ENCODE measurements at places on chromosomes 5 and 9. TPM values are rescaled to one million over a fixed set of nuclear protein-coding genes. Genes with fewer than 3 reads are reported as not detected.

The SLC36A2 gene
- total RNA-seq, result 0.28 TPM

The ST8SIA4 gene
- total RNA-seq, result 5.2 TPM

The IL33 gene
- 12.1 TPM for total RNA-seq

The FAM114A2 gene
- 36.9 TPM for total RNA-seq

The CTNND2 gene
- total RNA-seq, result 1.1 TPM

The LHX6 gene
- 2.8 TPM for total RNA-seq

The C7 gene
- 105 TPM for total RNA-seq

DNA sequence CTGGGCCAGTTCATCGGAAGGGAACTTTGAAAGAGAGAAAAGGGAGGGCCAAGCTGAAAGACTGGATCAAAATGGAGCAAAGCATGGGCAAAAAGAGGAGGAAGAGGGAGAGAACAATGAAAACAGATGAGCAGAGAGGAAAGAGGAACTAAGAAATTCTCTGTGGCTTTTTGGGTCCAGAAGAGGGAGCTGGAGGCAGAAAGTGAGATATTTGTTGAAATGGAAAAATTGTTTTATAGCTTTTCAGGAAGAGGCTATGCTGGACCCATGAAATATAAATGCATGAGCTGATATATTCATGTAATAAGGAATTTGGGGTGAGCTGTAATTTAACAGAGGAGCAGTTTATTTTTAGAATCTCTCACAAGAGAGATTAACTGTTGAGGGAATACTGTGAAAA is 457.3 kb downstream of the DMAC1 start:
- no peak overlapping the region for H3K27ac ChIP-seq
- H3K27me3 ChIP-seq, result no peaks in the 10 kb centered on the region
- DNase-seq, result no peak
- H3K36me3 ChIP-seq, result no peaks in the 10 kb centered on the region
- no peak overlapping the region for H3K4me3 ChIP-seq
- H3K4me1 ChIP-seq, result no peaks in the 10 kb centered on the region

DNA sequence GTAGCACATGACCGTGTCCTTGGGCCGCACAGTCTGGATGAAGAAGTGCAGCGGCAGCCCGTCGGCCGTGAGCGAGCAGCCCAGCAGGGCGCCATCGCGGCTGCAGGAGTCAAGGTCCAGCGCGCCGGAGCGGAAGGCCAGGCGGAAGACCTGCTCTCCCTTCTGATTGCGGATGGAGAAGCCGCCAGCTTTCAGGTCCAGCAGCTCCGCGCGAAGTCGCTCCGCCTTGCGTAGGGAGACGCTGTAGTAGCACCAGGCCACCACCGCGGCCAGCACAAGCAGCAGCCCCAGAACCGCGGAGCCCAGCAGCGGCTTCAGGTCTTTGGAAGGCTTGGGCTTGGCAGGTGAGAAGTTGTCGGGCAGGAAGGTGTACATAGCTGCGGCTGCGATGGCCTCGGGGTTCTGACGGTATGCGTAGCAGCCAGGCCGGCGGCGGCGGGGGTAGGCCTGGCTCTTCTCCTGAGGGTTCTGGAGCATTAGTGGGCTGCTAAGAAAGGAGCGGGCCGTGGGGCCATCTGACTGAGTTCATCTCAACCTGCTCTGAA is 4.2 kb downstream of the MYORG start:
- H3K27me3 ChIP-seq, result no peaks in the 10 kb centered on the region
- no peak overlapping the region for H3K4me3 ChIP-seq
- peaks cover 24% of the 10 kb centered on the region for H3K36me3 ChIP-seq
- H3K27ac ChIP-seq, result no peak overlapping the region
- peaks cover 22% of the 10 kb centered on the region for H3K4me1 ChIP-seq

DNA sequence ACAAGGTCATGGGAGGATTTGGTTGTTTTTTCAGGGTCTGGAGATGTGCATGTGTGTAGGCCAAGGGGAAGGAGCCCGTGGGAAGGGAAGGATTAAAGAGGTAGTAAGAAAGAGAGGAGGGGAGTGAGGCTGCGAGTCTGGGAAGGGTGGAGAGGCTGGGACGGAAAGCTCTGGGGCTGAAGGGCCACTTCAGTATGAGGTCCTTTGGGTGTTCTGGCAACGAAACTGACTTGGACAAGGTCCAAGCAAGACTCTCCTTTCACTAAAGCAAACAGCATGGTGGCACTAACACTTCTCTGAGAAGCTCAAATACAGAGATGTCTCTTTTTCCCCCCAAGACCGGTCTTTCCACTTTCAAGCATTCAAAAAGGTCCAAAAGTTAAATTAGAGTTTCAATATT is 394.5 kb downstream of the ARHGEF28 start:
- no peak for DNase-seq
- no peak overlapping the region for H3K27ac ChIP-seq
- H3K4me3 ChIP-seq, result peak overlapping the region; percentile 39
- H3K4me1 ChIP-seq, result no peaks in the 10 kb centered on the region

DNA sequence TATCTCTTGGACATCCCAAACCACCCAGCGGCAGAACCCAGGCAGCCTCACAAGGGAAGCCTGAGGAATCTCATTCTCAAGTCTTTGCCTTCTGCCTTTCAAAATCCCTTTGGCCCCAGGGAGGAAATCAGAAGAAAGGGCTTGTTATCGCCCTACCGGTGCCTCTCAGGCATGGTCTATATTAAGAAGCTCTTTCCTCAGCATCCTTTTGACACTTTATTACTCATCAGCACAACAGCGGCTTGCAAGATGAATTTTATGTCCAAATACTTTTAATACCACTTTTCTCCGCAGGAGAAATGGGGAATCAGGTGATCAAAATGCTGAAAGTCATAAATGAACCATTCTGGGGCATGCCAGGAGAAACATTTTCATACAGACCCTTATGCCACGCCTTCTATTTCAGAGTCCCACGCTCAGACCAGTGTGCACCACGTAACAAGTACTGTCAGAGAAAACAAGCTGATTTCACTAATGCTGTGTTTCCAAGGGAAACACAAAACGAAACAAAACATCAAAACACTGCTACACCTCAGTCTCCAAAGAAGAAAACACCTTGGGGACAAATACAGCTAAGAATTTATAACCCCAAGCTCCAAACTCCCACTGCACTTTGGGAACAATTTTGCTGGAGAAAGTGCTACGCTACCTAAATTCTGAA is 30.0 kb downstream of the RAPGEF1 start:
- no peaks in the 10 kb centered on the region for H3K27me3 ChIP-seq
- no peaks in the 10 kb centered on the region for H3K36me3 ChIP-seq
- peak overlapping the region; percentile 49 for H3K4me3 ChIP-seq
- peak overlapping the region; percentile 90 for H3K27ac ChIP-seq

DNA sequence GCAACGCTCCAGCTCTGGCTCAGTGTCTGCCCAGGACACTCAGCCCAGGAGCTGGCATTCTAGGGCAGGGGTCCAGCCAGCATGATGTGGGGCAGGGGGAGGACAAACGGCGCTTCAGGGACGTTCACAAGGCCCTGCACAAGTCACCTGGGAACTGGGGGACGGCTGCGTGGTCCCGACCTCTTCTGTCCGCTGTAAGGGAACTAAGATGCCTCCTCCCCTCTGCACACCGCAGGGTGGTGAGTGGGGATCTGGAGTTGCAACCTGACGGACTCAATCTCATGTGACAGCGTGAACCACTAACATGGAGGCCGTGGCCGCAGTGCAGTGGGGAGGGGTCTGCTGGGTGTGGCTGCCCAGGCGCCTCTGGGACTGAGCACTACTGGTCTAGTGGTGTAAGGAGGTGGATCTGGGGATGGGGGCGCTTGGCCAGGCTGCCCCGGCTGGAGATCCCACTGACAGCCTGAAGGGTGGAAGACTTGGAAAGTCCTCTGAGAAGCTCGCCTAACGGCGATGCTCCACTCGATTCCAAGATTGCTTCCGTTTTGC is 88.0 kb upstream of the RAPGEF1 start:
- H3K4me1 ChIP-seq, result no peaks in the 10 kb centered on the region
- H3K36me3 ChIP-seq, result no peaks in the 10 kb centered on the region
- no peak overlapping the region for H3K27ac ChIP-seq
- no peak overlapping the region for H3K4me3 ChIP-seq
- peaks cover 41% of the 10 kb centered on the region for H3K27me3 ChIP-seq

DNA sequence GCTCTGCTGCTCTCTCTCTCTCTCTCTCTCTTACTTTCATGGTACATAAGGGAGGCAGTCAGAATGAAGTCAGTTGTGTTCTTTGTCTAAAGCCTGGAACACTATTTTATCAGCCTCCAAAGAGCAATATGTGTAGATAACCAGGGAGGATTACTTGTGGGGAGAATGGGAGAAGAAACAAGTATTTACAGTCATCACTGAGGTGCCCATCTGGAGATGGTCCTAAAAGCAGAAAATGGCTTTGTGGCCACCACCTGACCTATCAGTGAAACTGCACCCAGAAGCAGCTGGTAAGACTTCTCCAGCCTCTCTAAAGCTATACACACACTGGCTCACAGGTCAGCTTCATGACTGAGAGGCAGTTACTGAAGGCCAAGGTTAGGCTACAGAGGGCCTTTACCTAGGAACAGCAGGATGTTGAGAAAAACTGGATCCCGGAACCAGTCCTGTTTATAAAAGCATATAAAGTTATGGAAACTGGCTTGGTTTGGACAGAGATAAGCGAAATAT is 75.1 kb downstream of the MRPS27 start:
- H3K27me3 ChIP-seq, result no peaks in the 10 kb centered on the region
- H3K27ac ChIP-seq, result peak overlapping the region; percentile 47
- peak; percentile 12 for DNase-seq
- H3K36me3 ChIP-seq, result no peaks in the 10 kb centered on the region

DNA sequence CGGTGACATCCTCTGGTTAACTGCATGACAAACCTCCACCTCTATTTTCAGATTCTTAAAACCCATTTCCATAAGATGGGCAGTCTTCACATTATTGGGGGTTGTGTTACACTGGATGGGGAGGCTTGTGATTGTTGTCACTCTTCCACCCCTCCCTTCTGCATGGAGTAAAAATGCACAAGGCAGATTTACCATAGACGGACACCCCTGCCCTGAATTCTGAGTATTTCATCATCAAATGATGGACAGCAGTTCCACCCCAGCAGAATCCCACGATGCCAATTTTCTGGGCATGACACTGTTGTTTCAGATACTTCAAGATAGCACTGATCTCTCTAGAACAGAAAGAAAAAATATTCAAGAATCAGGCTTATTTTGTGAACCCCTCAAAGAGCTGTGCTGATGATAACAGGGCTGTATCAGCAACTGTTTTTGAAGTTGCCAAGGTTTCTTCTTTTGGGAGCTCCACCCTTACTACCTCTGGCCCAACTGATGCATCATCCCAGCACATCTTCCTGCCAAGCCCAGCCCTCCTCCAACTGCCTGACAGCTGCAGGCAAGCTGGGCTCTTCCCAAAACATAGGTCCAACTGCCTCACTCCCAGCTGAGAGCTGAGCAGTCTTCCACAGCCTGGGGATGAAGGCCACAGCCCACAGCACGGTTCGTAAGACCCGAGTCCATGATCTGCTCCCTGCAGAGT is 21.4 kb downstream of the CMBL start:
- no peaks in the 10 kb centered on the region for H3K36me3 ChIP-seq
- no peaks in the 10 kb centered on the region for H3K27me3 ChIP-seq
- H3K27ac ChIP-seq, result no peak overlapping the region
- no peak for DNase-seq
- no peak overlapping the region for H3K4me3 ChIP-seq

GRCh38 chr5:171308453-171309275 is at the start of gene TLX3:
TSS of gene TLX3 (plus strand) at chr5:171309248. CDS start at chr5:171309366, 118 bp downstream.
- H3K27ac ChIP-seq, result no peak within 1 kb of the TSS
- H3K4me3 ChIP-seq, result no peak within 1 kb of the TSS
- peaks cover 59% of the 10 kb centered on the region for H3K27me3 ChIP-seq
- peaks cover 54% of the 10 kb centered on the region for H3K4me1 ChIP-seq
- DNase-seq, result no peak

DNA sequence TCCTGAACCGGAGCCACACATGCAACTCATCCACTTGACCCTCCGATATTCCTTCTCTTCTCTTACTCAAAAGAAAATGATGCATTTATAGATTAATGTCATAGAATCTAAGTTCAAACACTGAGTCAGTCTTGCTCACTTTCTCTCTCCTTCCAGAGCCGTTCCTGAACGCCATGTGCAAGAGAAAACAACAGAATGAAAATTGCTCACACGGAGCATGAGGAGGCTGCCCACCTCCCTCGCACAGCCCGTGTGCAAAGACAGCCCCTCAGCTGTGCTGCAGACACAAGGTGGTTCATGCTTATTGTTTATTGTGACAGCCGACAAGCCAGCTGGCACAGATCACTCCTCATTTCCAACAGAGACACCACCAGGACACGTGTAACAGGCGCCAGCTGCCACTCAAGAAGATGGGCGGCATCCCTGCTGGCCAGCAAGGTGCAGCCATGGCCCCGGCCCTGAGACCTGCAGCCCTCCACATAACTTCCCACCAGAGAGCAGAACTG is 290.8 kb downstream of the GLIS3 start:
- no peak overlapping the region for H3K27ac ChIP-seq
- H3K4me3 ChIP-seq, result no peak overlapping the region
- no peaks in the 10 kb centered on the region for H3K36me3 ChIP-seq
- DNase-seq, result no peak

DNA sequence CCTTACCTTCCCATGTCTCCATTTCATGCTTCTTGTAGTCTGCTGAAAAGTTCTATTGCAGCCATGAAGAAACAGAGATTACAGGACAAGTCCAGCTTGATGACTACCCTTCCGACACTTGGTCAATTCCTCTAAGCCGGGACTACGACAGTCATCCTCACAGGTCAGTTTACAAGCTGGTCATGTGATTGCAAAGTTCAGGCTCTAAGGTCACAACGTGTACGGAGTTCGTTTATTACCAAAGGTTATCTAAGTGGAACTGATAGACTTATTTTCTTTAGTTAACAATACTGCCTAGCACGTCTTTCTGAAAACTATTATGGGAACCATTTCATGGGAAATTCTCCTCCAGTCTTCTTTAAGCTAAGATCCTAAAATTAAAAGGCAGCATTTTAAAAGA is 88.5 kb upstream of the NR5A1 start:
- no peak for DNase-seq
- H3K4me3 ChIP-seq, result no peak overlapping the region

GRCh38 chr9:84439250-84439649 is 98.7 kb upstream of the SLC28A3 start:
- H3K4me3 ChIP-seq, result no peak overlapping the region
- no peaks in the 10 kb centered on the region for H3K4me1 ChIP-seq
- no peak for DNase-seq
- H3K27me3 ChIP-seq, result no peaks in the 10 kb centered on the region

DNA sequence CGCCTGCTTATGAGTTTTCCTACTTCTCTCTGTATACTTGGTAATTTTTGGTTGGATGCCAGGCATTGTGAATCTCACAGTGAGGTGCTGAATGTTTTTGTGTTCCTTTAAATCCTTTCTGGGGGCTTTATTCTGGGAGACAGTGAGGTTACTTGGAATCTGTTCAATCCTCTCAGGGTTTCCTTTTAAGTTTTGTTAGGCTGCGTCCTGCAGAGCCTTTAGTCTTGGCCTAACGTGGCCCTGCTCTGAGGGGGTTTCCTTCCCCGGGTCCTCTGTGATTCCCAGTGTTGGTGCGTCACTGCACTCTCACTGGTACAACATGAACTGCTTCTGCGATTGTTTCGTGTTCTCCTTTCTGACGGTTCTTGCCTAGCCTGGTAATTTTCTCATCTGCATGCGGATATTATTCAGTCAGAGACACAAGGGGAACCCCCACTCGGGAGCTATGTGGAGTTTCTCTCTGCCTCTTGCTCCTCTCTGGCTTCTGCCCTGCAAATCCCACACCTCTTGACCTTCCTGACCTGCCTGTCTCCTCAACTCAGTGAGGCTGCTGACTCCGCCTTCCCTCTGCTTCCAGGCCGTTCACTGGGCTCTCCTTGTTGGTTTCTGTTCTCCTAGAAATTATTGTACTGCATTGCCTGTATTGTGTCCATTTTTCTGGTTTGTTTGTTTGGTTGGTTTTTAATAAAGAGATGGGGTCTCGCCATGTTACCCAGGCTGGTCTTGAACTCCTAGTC is 128.1 kb downstream of the DAB2IP start:
- H3K36me3 ChIP-seq, result peaks cover 25% of the 10 kb centered on the region
- DNase-seq, result peak; percentile 54
- H3K4me3 ChIP-seq, result no peak overlapping the region
- peaks cover 32% of the 10 kb centered on the region for H3K4me1 ChIP-seq
- no peaks in the 10 kb centered on the region for H3K27me3 ChIP-seq

All from heart right ventricle (tissue), 16 donors.